Fibroblast of lung (primary cell): ENCODE measurements at places on chromosomes 3 and 15. TPM values are rescaled to one million over a fixed set of nuclear protein-coding genes. Genes with fewer than 3 reads are reported as not detected.

Gene ZNF654
- 14.4 and 16.3 TPM in 2 replicates for total RNA-seq

Gene SLC24A5
- total RNA-seq, result not detected in 2 replicates

Gene HHLA2
- total RNA-seq, result not detected in 2 replicates

Gene RASL12
- total RNA-seq, result 49.3 and 50.5 TPM in 2 replicates

Gene ST3GAL6
- 2.6 and 4.1 TPM in 2 replicates for total RNA-seq

Gene PRRT3
- total RNA-seq, result 1.5 and 3.8 TPM in 2 replicates

Gene BDH1
- total RNA-seq, result 0.51 and 0.66 TPM in 2 replicates

Gene SCN5A
- 0.50 and 0.77 TPM in 2 replicates for total RNA-seq

Gene CYP19A1
- total RNA-seq, result 2.3 and 3.9 TPM in 2 replicates

Gene RAD54L2
- total RNA-seq, result 12.3 and 17.2 TPM in 2 replicates

Gene STRA6
- total RNA-seq, result 0.17 TPM in 1 of 2 replicates, not detected in the other

Gene ATP13A5
- total RNA-seq, result not detected in 2 replicates

Gene PIGZ
- 0.51 and 0.66 TPM in 2 replicates for total RNA-seq

Gene FGD5
- 0.50 and 1.0 TPM in 2 replicates for total RNA-seq

Gene EXOSC7
- total RNA-seq, result 36.7 and 58.8 TPM in 2 replicates

Gene ZNF80
- not detected in 2 replicates for total RNA-seq

Gene PRICKLE2
- total RNA-seq, result 25.9 and 29.4 TPM in 2 replicates

Gene GREM1
- 113 and 364 TPM in 2 replicates for total RNA-seq

Gene C3orf49
- not detected in 2 replicates for total RNA-seq

Gene GOLGA6A
- under 0.01 TPM in 1 of 2 replicates, not detected in the other for total RNA-seq

Gene SEMA3B
- total RNA-seq, result 51.6 and 85.2 TPM in 2 replicates

Gene COL6A6
- under 0.01 and 0.83 TPM in 2 replicates for total RNA-seq

Gene TMEM45A
- total RNA-seq, result 26.4 and 39.3 TPM in 2 replicates

Gene PLSCR5
- total RNA-seq, result not detected in 2 replicates

Gene GABRR3
- total RNA-seq, result not detected in 2 replicates
